ENCODE measurements at places on chromosomes 1 and 21.
A peak's percentile ranks its signal among the peaks of the same experiment; 100 is the strongest.

- no peak for DNase-seq
Observed at GRCh38 chr1:170284016-170284415, 138.3 kb downstream of the NTMT2 start.

GRCh38 chr1:10528066-10529014 lies 53.6 kb downstream of the PEX14 start:
- no peak for DNase-seq

DNA sequence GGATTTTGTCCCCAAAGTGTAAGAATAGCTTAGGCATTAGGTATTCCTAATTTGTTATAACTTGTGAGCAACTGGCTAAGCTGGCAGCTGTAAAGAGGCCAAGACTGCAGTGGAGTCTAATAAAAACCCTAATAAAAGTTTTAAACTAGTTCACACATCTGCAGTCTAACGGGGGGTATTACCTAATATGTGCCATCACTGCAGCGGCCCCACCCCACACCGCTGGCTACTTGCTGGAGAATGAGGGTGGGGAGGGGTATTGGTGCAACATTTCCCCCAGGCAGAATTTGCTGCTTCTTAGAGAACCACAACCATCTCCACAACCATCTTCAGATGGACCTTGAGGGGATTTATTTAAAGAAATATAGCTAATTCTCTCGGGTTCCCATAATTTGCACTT lies 135.0 kb downstream of the ZC3H11B start:
- no peak for DNase-seq

DNA sequence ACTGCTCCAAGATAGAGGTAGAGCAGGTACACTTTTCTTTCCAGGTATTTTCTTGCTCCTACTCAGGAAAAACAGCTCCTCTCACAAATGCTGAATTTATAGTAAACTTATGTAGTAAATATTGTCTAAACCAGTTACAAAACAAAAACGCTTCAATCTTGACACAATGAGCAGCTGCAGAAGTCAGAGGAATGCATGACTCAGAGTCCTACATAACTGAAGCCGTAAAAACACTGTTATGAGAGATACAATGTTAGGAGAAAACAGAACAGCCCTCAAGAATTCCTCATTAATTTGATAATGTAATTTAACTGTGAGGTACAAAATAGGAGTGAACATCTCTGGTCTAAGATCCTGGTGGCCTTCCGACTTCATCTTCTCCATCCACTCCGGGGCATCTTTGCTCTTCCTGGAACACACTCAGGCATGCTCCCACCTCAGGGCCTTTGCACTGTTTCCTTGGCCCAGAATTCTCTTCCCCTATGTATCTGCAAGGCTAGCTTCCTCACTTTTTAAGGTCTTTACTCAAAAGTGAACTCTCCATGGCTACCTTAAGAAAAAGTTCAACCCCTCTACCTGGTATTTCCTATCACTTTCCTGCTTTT lies 138.5 kb downstream of the SLC45A1 start:
- no peak for DNase-seq

- no peak for DNase-seq
Observed at GRCh38 chr1:89532866-89533265, 8.2 kb downstream of the LRRC8B start.

DNA sequence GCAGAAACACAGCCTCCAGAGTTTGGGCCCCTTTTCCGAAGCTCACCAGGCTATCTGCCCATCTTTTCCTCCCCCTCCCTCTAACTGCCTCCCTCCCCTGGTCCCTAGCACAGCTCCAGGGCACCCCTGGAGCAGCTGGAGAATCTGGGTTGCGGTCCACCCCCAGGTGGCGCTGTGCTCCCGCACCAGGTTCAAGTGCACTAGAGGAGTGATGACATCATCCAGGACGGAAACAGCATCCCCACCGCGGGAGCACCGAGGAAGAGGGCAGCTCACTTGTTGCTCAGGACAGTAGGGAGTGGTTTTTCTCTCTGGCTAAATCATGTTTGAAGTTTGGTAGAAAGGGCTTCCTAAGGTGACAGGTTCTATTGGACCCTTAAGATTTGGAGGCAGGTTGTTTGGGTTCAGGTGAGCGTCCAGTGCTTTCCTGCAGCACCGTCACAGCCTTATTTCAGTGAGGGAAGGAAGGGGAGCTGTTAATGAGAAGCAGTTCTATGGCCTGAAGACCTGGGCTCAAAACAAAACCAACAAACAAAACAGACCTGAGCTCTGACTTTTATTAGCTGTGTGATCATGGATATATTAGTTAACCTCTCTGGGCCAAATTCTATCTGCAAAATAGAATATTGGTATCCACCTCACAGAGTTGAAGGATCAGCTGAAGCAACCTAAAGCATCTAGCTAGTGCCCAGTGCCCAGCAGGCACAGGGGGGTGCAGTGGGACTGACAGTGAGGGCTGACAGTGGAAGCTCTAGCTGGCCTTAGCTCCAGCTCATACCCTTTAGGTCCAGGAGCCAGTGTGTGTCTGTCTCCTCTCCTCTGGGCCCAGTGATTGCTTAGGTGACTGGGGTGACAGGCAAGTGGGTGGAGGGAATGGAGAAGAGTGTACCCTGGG lies 7.5 kb downstream of the SHISA4 start:
- DNase-seq = peak; percentile 62

- DNase-seq = no peak
Observed at GRCh38 chr1:63442141-63442475, 74.7 kb downstream of the ALG6 start.

DNA sequence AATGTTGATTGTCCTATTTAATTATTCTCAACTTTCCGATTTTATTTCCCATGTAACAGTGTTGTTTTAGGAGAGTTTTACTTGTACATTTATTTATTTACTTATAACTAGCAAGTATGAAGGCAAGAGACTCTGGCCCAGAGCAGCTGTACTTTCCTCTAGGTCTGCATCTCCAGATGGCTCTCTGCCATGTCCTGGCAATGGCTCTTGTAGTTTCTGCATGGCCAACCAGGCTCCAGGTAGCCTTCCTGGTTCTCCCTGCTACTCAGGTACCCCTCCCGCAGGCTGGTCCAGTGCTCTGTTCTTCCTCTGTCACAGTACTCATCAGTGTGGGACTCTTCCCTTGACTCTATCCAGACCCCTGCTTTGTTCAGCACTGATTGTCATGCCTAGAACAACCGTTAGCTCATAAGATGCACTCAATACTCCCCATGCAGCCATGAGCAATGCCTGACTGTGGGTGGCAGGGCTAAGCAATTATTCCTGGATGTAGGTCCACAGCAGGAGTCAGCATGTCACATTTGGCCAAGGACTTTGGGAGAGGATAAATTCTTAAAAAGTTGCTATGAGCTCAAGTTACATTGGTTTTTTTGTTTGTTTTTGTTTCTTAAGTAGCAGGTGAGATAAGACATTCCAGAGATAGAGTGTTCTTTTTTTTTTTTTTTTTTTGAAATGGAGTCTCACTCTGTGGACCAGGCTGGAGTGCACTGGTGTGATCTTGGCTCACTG lies 10.9 kb upstream of the IL20 start:
- DNase-seq = no peak

- DNase-seq = no peak
Observed at GRCh38 chr1:151196292-151196800, 2.0 kb upstream of the PIP5K1A start.

- DNase-seq = no peak
Observed at GRCh38 chr21:30629200-30629599, 5.8 kb upstream of the KRTAP20-2 start.

DNA sequence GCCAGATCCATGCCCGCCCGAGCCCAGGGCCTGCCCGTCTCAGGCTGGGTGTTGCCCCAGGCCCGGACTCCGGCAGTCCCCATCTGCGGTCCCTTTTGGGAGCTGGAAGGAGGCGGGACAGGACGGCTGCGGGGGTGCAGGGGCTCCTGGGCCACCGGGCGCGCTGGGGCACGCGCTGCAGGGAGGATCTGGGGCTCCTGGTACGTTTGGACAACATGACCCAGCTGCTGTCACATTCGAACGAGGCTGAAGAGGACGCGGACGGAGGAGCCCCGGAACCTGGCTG lies 6.6 kb upstream of the CALML6 start:
- no peak for DNase-seq
